ENCODE measurements at places on chromosomes 7 and 10. TPM values are rescaled to one million over a fixed set of nuclear protein-coding genes. Genes with fewer than 3 reads are reported as not detected.

The CREB3L2 gene
- 20.2 TPM for total RNA-seq

GRCh38 chr7:21092766-21093702, 306.3 kb upstream of the SP8 start:
- no peak for DNase-seq

- DNase-seq, result no peak
These were observed 100.8 kb downstream of the EGFR start for GRCh38 chr7:55119571-55119970.

DNA sequence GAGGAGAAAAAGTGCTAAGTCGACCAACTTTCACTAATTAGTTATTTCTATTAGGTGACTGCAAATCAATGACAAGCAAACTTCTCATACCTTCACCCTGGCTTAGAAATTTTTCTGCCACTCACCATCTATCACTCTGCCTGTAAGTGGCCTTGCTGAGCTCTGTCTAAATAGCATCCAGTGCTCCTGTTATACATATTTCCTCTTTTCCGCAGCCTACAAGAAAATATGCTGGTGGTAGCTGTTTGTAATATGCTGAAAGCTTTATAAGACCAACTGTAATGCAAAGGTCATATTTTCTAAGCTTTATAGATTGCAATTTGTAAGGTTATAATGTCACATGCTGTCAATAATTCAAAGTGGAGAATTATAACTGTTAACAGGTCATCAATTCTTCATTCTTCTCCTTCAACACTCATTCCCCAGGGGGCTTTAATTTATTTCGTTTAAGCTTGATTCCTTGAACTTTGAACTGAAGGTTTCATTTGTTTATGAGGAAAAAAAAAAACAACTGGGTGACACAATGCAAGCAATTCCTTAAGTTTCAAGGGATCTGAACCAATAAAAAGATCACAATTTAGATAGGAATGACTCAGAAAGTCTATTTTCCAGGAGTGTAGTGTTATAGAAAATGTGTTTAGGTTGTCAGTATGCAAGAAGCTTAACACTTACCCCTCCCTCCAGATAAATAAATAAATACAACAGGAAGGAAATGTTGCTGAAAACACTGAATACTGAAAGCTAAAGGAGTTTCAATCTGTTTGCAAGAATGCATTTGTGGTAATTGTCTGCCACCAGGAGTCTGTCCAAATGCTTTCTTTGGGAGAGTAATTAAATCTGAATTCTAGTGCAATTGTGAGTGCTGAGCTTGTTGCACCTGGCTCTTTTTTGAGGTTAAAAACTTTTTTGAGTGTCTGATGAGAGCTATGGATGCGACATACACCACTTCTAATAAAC, 183.7 kb downstream of the SORCS1 start:
- DNase-seq, result no peak

DNA sequence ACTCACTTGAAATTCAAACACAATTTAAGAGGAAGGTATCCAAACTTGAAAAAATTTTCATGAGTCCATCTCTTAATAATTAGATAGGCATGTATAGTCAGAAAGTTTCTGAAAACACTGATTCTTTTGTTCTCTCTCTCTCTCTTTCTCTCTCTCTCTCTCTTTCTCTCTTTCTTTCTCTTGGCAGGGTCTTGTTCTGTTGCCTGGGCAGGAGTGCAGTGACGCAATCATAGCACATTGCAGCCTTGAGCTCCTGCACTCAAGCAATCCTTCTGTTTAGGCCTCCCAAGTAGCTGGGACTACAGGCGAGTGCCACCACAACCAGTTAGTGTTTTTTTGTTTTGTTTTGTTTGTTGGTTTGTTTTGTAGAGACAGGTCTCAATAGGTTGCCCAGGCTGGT, 59.3 kb downstream of the PRTFDC1 start:
- no peak for DNase-seq
